AG04450 (cell line): ENCODE measurements at places on chromosomes 7 and 10.
A peak's percentile ranks its signal among the peaks of the same experiment; 100 is the strongest.

GRCh38 chr7:19762631-19763030 is 10.8 kb downstream of the TMEM196 start:
- DNase-seq = no peak

- no peak for DNase-seq
Measured at GRCh38 chr7:17488829-17489228, 190.4 kb downstream of the AHR start.

DNA sequence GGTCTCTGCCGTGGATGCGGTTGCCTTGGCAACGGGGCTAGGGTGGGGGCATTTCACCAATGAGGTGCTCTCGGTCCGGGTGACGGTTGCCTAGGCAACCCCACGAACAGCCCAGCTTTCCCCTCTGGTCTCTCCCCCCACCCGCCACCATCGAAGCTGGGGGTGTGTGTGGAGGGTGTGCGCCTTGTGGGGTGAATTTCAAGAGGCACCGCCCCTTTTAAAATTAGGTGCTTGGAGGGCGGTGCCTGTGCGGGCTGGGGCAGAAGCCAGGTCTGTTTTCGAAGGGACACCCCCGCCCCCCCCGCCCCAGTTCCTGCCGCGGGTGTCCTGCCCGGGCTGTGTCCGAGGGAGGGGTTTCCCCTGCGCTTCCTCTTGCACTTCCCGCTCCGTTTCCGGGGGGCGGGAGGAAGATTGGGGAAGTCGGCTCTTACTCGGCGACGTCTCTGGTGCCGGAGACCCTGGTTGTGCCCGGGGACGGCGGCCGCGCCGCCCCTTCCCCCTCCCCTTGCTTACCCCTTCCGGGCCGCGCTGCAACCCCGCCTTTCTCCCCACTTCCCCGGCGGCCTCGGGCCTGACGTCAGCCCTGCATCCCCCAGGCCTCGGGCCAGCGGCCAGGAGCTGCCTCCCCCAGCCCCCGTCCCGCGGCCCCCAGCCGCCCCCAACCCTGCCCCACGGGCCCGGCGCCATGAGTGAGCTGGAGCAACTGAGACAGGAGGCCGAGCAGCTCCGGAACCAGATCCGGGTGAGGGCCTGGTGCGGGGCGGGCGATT is 2.2 kb downstream of the GNB2 start:
- peak; percentile 18 for DNase-seq

DNA sequence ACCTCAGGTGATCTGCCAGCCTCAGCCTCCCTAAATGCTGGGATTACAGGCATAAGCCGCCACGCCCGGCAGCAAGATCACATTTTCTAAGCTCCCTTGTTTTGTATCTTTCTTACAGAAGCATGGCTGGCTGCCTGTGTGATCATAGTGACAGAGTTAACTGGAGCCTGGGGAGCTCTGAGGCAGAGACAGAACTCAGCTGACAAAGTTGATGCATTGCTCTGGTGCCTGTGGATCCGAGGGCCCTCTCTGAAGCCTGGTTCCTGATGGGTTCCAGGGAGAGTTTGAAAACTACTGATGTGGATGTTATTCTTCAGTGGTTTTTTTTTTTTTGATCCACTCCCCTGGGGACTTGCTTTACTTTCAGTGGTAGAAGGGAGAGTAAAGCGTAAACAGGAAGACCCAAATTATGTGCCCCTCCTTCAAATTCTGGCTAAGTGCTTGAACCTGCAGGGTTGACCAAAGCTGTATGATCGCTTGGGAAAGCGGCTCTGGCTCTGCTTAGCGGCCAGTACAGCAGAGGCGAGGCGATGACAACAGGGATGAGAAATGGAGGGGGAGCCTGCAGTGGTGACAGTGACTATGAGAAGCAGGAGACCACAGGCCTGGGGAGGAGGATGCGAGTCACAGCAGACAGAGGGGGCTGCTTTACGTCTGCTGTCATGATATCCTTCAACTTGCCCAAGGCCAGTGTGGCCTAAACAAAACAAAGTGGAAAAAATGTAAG is 6.8 kb upstream of the EFCAB10 start:
- no peak for DNase-seq

DNA sequence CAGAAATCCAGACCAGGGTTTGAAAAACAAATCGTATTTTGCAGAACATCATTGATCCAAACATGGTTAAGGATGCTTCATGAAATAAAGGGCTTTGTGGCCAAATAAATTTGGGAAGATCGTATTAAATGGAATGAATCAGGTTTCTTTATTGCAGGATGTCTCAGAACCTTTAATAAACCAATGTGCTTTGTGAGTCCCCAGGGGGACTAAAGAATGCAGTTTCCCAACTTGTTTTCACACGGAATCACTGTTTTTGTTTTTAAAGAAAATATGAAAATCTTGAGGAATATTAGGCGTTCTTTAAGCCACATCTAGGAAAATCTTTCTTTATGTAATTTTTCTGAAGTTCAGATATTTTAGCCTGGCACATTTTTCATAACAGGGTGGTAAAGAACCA is 16.8 kb upstream of the CCDC172 start:
- DNase-seq = no peak
